ENCODE measurements at places on chromosomes 11 and 22.

DNA sequence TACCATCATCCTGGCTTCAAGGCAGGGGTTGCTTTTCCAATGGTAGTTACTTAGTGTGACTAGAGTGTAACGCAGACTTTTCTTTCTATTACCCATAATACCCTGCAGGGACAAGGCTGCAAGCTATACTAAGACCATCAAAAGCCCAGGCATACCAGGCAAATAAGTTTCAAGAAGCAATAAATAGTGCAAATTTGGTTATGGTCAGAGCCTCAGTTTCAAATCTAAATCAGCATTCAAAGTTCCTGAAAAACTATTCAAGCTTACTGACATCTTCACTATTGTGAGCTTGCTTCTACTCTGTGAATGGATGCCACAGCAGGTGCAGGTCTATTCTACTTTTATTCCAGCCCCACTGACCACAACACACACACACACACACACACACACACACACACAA lies 2.5 kb upstream of the HBB start:
- no peak for DNase-seq

DNA sequence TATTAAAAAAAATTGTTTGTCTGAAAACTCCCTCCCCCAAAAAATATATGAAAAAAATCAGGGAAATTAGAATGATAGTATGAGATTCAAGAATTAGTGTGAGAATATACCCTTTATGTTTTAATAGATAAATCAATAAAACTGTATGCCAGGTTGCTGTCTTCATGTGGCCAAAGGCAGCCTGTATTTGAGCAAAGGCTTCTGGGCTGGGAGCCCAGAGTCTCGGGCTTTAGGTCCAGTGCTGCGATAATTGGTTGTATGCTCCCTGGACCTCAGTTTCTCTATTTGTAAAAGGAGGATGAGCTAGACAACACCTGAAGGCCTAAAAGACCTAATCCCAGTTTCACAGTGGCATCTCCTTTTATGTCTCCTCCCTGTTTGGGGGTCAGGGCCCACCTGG lies 29.8 kb downstream of the THOC5 start:
- no peak for DNase-seq

DNA sequence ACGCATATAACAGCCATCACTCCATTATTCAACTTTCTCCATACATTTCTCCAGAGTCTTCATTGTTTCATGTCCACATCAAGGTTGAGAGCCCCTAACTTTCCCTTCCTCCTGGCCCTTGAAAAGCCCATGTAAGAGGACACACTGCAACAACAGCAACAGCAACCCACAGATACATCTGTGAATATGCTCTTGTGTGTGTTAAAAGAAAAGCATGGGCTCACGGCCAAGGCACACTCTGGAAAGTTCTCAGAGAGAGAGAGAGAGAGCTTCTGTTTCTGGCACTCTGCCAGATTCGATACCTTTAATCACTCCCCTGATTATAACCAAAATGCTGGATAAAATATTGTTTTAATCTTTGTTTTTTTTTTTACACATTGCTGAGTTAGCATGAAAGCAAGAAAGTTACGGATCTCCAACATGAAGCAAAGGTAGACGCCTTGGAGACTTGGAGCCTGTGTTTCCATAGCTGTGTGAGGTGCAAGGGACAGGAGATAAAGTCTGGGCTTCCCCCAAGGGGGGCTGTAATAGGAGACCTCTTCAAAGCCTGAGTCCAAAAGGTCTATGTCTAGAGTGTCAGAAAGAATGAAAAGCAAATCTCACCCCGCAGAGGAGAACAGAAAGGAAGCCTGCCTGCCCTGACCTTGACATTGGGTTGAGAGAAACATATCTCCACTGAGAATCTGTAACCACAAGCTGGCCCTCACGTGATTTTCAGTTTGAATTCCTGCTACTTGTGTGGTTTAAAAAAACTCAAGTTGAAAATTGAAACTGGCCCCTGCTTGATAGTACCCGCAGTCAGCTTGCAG lies 33.7 kb upstream of the MPPED1 start:
- DNase-seq = no peak

DNA sequence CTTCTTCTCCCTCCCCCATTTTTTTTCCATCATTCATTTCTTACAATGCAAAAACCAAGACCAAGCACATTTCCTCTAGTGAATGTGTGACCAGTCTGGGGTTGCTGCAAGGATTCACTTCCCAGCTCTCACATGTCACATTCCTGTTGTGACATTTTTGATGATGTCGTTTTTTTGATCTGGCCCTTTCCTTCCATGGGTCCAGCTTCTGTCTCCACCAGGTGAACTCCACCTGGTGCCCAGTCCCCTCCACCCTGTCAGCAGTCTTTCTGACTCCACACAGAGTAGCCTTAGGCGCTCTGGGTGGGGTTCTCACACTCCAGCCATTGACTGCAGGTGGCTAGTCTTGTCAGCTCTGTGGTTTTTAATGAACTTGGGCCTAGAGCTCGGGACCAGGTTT lies 15.6 kb downstream of the PANX1 start:
- DNase-seq = no peak

DNA sequence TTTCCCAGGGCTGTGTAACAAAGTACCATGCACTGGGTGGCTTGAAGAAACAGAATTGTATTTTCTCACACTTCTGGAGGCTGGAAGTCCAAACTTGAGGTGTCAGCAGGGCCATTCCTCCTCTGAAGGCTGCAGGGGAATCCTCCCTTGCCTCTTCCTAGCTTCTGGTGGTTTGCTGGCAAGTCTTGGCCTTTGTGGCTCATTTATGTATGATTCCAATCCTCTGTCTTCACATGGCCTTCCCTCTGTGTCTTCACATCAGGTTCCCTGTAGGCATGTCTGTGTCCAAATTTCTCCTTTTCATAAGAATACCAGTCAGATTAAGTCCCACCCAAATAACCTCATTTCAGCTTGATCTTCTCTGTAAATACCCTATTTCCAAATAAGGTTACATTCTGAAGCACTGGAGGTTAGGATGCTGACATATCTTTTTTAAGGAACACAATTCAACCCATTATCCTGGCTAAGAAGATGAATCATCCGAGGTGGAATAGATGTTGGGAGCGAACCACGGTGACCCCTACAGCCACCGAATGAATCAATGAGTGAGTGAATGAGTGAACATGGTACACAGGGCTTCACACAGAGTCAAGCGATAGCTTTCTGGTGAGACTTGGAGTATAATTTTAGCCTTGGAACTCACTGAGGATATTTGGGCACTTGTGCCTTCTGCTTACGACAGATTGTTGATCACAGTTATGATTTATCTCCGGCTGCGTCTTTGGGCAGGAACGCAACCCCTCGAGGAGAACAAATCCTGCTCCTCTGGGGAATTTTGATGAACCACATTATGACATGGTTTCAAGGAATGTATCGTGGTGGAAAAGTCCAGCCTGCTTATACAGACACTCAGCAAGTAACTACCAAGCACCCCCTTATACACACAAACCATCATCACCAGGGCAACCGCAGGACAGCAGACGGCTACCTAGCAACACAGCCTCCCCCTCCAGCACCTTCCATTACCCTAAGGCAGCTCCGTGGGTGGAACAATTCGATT lies 34.3 kb upstream of the MICAL2 start:
- no peak for DNase-seq

GRCh38 chr11:31702966-31703365 lies 108.2 kb downstream of the PAX6 start:
- no peak for DNase-seq

DNA sequence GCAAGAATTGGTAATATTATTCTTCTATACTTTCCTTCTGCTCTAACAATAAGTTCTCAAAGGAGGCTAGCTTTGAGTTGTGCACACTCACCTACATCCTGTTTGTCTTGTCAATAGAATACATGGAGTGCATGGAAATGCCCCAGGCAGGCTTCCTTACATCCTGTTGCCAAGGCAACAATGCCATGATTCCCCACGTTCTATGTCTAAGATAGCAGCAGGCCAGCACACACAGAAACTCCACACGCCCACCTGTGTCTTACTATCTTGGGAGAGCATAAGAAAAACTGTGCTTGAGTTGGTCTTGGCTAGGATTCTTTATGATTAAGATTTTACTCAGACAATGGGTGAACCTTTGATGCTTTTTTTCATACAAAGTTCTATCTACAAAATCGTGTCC lies 379.2 kb downstream of the AASDHPPT start:
- DNase-seq = no peak

- DNase-seq = no peak
Observed at GRCh38 chr11:57977709-57978108, 46.0 kb upstream of the OR9Q1 start.

DNA sequence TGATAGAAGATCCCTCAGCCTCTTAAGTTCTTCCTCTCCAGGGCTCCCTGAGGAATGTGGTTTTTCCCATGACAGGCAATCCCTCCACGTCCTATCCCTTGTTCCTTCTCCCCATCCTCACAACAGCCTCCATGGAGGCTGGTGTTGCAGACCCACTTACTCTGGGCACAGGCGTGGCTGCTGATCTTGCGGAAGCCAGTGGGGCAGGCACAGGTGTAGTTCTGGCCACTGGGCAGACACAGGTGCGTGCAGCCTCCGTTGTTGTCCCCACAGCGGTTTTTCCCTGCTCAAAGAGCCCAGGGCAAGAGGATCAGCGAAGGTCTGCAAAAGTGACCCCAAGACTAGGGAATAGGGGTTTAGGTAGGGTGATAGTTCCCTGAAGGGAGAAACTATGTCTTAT lies 29.1 kb downstream of the LRP4 start:
- DNase-seq = no peak

- DNase-seq = no peak
Observed at GRCh38 chr11:110795112-110795624, 82.9 kb upstream of the ARHGAP20 start.

DNA sequence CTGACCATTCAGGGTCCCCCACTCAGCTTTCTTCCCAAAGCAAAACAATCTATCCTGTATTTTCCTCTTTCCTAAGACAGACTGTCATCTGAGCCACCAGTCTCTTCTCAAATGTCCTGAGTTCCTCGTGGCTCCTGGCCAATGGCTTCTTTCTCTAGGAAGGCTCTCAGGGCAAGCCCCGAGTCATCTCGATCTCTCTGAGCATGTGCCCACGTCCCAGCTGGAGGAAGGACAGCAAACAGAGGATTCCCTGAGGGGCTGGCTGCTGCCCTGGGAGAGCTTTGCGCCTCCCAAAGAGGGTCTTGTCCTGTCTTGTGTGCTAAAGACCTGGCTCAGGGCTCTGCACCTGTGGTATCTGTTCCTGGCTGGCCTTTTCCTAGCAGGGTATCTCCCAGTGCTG lies 8.3 kb downstream of the SLC37A2 start:
- no peak for DNase-seq

- no peak for DNase-seq
Observed at GRCh38 chr11:4491878-4492606, 9.6 kb downstream of the OR52K1 start.
